Tibial artery (tissue), 4 donors: ENCODE measurements at places on chromosomes 12 and 14.

DNA sequence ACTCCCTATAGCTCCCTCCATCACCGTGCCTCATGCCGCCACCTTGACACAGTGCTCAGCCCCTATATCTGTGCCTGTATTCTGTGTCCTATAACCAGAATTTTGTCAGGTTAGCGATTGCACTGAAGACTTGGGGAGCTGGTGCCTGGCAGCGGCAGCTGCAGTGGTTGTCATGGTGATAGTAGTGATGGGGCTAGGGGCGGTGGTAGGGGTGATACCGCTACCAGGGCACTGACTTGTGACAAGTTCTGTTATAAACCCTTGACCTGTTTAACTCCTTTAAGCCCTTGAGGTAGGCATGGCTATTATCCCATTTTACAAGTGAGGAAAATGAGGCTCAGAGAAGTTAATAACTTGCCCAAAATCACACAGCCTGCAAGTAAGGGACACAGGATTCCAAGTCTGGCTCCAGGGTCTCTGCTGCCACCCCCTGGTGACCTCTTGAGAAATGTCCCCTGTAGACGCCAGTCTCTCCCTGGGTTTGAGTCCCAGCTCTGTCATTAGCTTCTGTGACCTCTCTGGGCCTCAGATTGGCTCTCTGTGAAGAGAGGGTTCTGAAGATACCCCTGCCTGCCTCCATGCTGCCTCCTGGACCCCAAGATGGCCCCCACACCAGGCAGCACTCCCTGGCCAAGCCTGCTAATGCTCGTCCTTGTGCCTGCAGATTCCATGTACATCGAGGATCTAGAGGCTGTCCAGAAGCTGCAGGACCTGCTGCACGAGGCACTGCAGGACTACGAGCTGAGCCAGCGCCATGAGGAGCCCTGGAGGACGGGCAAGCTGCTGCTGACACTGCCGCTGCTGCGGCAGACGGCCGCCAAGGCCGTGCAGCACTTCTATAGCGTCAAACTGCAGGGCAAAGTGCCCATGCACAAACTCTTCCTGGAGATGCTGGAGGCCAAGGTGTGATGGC, 121.9 kb downstream of the ESRRB start:
- peaks cover 27% of the 10 kb centered on the region for H3K27me3 ChIP-seq
- no peak overlapping the region for H3K4me3 ChIP-seq
- no peak for DNase-seq
- H3K4me1 ChIP-seq = no peaks in the 10 kb centered on the region
- no peak overlapping the region for H3K27ac ChIP-seq
- no peaks in the 10 kb centered on the region for H3K36me3 ChIP-seq

GRCh38 chr12:120381752-120382419, 12.9 kb upstream of the MSI1 start:
- H3K4me3 ChIP-seq = no peak overlapping the region
- H3K27ac ChIP-seq = no peak overlapping the region
- no peaks in the 10 kb centered on the region for H3K4me1 ChIP-seq
- DNase-seq = no peak

DNA sequence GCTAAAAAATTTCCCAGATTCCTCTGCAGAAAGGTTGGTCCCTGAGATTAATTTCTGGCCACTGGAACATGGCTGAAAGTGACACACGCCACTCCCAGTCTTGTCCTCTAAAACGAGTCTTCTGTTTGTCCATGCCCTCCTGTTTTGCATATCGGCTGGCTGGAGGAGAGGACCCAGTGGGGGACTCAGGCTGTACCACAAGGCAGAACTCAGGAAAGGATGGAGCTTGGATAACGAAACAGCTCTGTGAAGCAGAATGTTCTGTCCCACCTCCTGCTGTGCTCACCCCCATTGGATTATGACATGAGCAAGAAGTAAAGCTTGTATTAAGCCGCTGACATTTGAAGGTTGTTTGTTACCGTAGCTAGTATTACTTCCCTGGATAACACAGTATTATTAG, 856.2 kb downstream of the BCL11B start:
- no peak overlapping the region for H3K4me3 ChIP-seq
- no peaks in the 10 kb centered on the region for H3K4me1 ChIP-seq

GRCh38 chr12:116818341-116818856, 62.8 kb downstream of the HRK start:
- peak overlapping the region; percentile 93 for H3K4me3 ChIP-seq
- H3K27ac ChIP-seq = peak overlapping the region; percentile 96
- peaks cover 7% of the 10 kb centered on the region for H3K4me1 ChIP-seq
- no peaks in the 10 kb centered on the region for H3K36me3 ChIP-seq
